SIG-M5 (cell line): ENCODE measurements at places on chromosomes 13 and 19.

- DNase-seq, result no peak
Measured at GRCh38 chr13:45658586-45659235, 43.2 kb upstream of the ERICH6B start.

- DNase-seq, result no peak
Measured at GRCh38 chr13:46345398-46345797, 41.7 kb downstream of the RUBCNL start.

DNA sequence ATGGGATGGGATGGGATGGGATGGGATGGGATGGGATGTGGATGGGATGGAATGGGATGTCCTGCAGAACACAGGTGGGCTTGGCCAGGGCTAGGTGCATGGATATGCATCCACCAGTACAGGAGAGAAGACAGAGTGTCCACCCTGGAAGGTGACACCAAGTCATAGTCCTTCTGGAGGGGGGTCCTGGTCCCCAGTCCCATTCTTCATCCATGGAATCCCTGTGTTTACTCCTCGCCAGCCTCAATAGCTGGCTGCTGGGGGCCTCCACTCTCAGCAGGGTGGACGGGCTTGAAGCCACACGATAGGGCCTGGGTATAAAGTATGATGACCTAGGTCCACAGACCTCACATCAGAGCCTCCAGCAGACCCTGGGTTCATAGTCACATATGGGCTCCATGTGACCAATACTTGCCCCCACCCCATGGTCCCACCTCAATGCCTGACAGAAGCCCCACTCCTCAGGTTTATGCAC, 40.1 kb downstream of the RFX2 start:
- no peak for DNase-seq

- DNase-seq, result no peak
Measured at GRCh38 chr13:111945086-111945485, 121.9 kb upstream of the SOX1 start.

DNA sequence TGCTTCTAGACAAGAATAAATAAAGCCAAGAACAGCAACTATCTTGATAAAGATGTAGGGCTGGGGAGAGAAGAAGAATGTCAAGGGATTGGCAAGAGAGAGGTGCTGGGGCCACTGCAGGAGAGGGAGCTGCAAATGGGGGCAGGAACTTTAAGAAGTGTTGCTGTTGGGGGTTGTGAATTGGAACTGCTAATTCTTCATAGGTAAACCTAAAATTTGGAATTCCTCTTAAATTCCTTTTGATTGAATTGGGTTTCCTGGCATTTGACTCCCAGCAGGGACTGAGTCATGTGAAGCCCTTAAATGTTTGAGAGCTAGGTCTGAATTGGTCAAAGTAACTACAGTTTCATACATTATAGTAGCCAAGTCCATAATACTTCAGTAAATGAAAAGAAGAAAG, 305.6 kb upstream of the TMTC4 start:
- no peak for DNase-seq

DNA sequence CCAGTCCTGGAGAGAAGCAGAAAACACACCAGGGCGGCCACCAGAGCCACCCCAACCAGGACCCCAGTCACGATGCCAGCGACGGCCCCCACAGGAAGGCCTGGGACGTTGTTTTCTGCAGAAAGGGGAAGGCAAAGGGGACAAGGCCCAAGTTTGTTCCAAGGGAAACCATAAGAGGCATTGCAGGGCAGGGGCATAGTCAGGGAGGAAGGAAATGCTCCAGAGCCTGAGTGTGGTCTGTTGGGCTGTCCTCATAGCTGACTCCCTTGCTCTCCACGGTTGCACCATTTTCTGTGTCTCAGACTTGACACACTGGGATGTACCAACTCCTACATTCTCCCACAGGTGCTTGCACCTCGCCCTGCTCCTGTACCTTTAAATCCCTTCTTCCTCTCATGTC, 5.2 kb downstream of the CEACAM4 start:
- no peak for DNase-seq

DNA sequence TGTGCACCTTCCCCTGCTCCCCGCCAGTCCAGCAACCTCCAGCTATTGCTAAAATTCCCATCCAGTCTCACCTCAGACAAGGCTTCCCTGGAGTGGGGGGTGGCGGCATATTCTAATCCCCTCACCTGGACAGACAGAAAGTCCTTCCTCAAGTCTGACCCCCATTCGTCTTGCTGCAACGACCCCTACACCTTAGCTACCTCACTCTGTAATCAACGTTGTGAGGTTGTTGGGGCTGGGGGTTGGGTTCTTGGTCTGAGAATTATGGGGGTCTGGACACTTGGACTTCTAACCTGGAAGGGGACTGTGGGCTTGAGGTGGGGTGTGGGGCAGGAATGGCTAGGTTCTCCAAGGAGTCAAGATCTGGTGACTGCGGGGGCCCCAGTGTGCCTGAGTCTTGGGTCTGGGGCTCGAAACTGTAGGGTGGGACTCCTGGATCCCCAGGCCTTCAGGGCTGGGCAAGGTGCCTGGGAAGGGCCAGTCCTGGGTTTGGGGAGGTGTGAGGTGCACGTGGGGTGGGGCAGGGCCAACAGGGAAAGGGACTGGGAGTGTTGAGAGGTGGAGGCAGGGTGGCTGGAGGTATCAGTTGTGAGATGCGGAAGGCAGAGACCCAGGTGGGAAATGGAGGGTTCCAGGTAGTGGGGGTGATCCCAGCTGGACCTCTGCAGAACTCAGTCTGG, 1.3 kb downstream of the FOXA3 start:
- DNase-seq, result no peak

GRCh38 chr19:18280247-18281081, 958 bp downstream of the JUND start:
- no peak for DNase-seq

GRCh38 chr19:38321646-38322196, 2.1 kb downstream of the KCNK6 start:
- DNase-seq, result no peak

- DNase-seq, result no peak
Measured at GRCh38 chr13:44068737-44069136, 189.0 kb downstream of the LACC1 start.

GRCh38 chr19:19528721-19529490, at the start of gene YJEFN3:
Gene YJEFN3 (plus strand): TSS chr19:19528911. CDS start chr19:19528933, 22 bp downstream.
- DNase-seq, result no peak

- DNase-seq, result no peak
Measured at GRCh38 chr13:24161980-24162525, 1.5 kb downstream of the SPATA13 start.

DNA sequence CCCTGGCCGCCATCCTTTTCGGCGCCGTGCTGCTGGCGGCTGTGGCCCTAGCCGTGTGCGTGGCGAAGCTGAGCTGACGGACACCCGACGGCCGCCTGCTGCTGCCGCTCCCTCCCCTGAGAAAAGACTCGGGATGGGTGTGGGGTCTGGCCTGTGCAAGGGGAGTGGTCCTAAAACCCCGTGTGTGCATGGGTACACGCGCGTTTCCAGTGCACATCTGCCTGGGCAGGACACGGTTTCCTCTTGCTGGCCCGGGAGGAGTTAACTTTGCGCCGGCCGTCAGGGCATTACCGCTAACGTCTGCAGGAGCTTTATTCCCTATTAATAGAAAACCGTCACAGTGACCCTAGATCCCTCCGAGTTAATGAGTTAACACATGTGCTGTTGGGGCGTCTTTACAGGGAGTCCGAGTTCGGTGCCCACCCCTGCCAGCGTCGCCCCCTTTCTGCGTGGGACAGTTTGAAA, 1.3 kb downstream of the RGS9BP start:
- no peak for DNase-seq

DNA sequence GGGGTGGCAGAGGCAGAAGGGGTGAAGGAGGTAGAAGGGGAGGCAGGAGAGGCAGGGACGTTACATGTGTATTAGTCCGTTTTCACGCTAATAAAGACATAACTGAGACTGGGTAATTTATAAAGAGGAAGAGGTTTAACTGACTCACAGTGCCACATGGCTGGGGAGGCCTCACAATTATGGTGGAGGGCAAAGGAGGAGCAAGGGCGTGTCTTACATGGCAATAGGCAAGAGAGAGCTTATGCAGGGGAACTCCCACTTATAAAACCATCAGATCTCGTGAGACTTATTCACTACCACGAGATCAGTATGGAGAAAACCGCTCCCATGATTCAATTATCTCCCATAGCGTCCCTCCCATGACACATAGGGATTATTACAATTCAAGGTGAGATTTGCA, 19.0 kb upstream of the ACOD1 start:
- no peak for DNase-seq

GRCh38 chr13:71017607-71018006, 849.4 kb downstream of the DACH1 start:
- DNase-seq, result no peak

DNA sequence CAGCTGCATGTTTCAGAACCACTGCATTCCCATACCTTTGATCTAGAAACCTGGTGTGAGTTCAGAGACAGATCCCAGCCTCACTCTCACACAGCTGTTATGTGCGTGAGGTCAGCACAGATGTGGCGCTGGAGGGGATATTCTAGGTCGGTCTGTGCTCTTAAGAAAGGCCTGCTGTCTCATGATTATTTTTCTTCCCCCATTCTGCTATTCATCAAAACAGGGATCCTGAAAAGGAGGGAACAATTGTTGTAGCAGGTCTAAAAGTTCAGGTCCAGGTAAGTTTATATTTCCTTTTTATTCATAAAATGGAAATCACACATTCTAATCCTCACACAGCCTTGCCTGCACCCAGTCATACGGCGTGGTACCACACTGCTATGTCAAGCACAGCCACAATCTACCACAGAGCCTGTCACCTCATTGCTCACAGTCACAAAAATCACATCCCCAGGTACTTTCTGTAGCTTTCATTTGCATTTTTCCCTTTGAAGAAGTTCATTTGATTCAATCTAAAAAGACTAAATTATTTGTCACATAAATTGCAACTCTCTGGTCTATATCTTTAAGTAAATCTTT, 867 bp downstream of the ZNF546 start:
- no peak for DNase-seq

DNA sequence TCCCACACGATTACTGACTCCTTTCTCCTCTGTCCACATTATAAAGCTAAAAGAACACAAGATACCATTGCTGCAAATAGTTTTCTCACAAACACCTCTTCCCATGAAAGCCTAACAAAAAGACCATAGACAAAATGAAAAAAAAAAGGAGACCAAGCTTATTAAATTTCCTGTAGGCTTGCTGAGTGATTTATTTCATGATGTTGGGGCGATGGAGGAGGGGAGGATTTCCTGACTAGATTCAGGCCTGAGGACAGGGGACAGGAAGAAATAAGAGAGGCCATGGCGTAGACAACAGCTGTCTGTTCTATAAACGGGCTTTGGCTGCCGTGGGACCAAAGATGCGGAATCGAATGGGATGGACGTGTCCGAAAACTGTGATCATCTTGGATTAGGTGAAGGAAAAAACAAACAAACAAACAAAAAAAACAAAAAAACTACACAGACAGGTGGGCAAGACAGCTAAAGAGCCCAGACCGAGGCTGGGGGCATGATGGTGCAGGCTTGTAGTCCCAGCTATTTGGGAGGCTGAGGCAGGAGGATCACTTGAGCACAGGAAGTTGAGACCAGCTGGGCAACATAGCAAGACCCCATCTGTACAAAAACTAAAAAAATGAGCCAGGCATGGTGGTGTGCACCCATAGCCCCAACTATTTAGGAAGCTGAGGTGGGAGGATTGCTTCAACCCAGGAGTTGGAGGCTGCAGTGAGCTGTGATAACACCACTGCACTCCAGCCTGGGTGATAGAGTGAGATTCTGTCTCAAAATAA, 5.3 kb downstream of the TMPRSS9 start:
- DNase-seq, result no peak

DNA sequence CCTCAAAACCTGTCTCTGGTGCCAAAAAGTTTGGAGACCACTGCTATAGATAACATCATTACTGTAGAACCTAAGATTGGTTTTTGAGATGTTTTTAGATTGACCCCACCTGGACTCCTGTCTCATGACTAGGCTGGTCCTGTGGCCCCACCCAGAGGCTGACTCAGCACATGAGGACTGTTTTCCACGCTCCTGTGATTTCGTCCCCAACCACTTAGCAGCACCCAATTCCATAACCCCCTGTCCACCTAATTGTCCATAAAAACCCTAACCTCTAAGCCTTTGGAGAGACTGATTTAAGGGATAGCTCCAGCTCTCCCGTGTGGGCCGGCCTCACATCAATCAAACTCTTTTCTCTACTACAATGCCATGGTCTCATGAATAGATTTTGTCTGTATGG, 25.6 kb upstream of the GAS6 start:
- DNase-seq, result no peak

DNA sequence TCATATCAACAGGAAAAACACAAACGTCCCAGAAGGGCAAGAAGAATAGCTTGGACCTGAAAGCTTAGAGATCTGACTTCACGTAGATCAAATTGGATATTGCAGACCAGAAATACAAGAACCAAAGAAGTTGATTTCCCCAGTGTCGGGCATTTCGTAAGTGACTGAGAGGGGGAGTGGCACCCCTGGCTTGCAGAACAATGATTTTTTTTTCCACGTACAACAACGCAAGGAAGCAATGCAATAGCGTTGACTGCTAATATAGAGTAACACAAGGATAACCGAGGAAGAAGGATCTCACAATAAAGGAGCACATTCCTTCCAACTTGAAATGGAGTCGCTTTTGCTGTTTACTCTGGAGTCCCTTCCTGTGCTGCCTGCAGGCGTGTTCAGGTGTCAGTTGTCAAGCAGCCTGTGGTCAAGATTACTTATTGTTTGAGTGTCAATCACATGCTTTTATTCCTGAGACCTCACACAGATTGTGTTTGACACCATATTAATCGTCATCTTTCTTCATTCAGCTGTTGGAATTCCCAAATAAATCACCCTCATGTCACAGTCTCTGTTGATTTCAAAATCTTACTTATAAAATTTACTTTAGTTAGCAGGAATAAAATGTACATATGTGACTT, 139.4 kb downstream of the FREM2 start:
- DNase-seq, result no peak

GRCh38 chr19:56271151-56271550, 1.4 kb upstream of the EDDM13 start:
- no peak for DNase-seq

DNA sequence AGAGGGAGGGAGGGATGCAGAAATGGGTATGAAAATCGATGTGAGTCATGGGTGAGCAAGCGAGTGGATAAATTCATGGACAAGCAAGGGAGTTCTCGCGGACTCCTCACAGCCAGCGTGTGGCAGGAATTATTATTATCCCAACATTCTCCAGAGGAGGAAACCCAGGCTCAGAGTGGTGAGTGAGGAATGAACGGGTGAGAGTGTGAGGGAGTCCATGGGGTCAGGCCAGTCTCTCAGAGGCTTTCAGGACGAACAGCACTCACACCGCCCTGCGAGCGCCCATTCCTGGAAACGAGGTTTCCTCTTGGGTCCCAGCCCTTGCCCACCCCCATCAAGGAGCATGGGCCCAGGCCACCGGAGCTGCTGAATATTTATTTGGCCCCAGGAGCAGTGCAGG, 6.3 kb upstream of the DNAAF3 start:
- DNase-seq, result no peak

DNA sequence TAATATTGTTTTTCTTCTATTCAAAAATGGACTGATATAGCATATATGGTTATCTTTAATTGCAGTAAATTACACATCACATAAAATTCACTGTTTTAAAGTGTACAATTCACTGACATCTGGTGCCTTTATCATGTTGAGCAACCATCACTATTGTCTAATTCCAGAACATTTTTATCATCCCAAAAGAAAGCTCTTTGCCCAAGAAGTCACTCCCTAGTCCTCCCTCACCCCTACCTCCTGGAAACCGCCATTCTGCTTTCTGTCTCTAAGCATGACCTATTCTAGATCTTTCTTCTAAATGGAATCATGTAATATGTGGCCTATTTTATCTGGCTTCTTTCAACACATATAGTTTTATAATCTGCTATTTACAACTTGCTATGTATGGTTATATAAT, 525.6 kb downstream of the DCT start:
- DNase-seq, result no peak

GRCh38 chr19:11551603-11552235, 7.3 kb downstream of the ELOF1 start:
- DNase-seq, result no peak
